Right atrium auricular region (tissue), 2 donors: ENCODE measurements at places on chromosomes 16 and 17.
A peak's percentile ranks its signal among the peaks of the same experiment; 100 is the strongest.

DNA sequence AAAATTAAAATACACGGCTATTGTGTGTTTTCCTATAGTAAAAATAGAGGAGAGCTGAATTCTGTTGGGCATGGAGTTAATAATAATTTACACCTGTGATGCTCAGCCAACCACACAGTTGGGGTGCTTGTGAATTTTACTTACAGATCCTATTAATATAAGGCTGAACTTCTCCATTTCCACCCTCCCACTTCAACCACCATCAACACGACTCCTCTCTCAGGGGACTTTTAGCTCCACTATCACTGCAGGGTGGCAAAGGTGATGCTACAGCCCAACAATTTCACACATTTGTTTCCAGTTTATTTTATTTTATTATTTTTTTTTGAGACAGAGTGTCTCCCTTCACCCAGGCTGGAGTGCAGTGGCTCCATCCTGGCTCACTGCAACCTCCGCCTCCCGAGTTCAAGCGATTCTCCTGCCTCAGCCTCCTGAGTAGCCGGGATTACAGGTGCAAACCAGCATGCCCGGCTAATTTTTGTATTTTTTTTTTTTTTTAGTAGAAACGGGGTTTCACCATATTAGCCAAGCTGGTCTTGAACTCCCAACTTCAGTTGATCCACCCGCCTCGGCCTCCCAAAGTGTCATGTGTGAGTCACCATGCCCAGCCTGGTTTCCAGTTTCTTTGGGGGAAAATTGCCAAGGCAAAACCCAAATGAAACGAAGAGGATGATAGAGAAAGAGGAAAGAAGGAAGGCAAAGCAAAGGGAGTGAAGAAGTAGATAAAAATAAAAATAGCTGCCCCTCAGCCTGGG lies 57.9 kb downstream of the GNA13 start:
- no peak for DNase-seq

GRCh38 chr16:87219287-87219909 lies 97.8 kb downstream of the C16orf95 start:
- no peak for DNase-seq

GRCh38 chr16:1497014-1497598 lies 3.9 kb downstream of the TELO2 start:
- no peak for DNase-seq

- DNase-seq = peak; percentile 52
These were observed 60.6 kb upstream of the DHX40 start for GRCh38 chr17:59504821-59505220.

GRCh38 chr16:55839115-55839514 lies 6.2 kb upstream of the CES1 start:
- no peak for DNase-seq

DNA sequence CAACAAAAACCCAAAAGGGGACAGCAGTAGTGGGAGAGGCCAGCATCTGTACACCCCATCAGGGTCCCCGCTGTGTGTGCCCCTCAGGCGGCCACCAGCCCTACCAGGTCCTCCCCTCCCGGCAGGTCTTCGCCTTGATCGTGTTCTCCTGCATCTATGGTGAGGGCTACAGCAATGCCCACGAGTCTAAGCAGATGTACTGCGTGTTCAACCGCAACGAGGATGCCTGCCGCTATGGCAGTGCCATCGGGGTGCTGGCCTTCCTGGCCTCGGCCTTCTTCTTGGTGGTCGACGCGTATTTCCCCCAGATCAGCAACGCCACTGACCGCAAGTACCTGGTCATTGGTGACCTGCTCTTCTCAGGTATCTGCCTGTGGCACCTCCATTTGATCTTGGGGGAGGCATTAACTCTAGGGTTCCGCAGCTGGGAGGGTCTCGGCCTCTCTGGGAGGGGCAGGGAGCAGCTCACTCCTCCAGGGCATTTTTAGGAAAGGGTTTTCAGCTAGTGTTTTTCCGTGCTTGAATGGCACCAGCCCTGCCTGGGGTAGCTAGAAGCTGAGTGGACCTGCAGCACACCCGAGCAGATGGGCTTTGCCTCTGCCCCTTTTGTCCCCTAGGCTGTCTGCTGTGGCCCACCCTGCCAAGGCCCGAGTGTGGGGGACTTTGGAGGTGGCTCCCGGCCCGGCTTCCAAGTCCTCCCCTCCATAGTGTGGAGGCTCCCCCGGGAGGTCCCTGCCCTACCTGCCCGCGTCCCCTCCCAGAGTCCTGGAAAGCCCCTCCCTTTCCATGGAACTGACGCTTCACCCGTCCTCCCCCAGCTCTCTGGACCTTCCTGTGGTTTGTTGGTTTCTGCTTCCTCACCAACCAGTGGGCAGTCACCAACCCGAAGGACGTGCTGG lies 2.6 kb downstream of the SYNGR2 start:
- DNase-seq = no peak

GRCh38 chr17:67770539-67770938 lies 52.8 kb downstream of the NOL11 start:
- DNase-seq = no peak

DNA sequence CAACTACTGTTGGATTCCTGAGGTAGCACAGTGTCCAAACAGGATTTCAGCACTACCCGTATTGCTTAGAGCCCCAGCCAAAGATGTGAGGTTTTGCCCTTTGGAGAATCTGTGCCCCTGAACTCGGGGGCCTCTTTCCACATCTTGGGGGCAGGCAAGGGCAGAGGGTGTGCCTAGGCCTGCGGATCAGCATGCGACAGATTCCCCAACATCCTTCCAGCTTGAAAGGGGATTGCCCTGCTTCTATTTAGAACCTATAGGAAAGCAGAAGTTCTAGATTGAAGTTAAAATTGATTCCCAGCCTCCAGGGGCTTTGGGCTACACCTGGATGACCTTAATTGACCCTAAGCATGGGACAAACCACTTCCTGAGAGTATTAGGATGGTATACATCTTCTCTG lies 19.6 kb downstream of the NOD2 start:
- no peak for DNase-seq

- peak; percentile 65 for DNase-seq
These were observed 67.3 kb upstream of the PLCG2 start for GRCh38 chr16:81711657-81712319.
